Osteocyte (in vitro differentiated cells): ENCODE measurements at places on chromosomes 5 and 9. TPM values are rescaled to one million over a fixed set of nuclear protein-coding genes. Genes with fewer than 3 reads are reported as not detected.

DNA sequence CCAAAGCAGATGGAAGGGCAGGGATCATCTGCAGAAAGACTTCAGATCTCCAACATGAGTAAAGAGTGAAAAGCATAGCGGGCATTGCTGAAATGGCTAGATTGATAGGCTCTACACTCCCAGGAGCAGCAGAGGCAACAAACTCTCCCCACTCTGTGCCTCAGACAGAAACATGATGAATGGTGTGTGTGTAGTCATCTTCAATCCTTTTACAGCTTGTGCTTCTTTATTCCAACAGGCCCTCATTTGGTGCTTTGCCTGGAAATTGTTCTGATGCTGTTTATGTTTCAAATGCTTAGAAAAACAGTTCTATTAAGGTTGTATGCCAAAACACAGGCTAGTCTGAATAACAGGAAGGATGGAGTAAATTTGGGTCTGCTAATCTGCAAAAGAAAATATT is 176.2 kb downstream of the DMRTA1 start:
- DNase-seq = no peak

BHMT gene
- total RNA-seq = not detected in 2 replicates

- DNase-seq = no peak
Observed at GRCh38 chr9:84027201-84027600, 46.6 kb downstream of the RMI1 start.

DNA sequence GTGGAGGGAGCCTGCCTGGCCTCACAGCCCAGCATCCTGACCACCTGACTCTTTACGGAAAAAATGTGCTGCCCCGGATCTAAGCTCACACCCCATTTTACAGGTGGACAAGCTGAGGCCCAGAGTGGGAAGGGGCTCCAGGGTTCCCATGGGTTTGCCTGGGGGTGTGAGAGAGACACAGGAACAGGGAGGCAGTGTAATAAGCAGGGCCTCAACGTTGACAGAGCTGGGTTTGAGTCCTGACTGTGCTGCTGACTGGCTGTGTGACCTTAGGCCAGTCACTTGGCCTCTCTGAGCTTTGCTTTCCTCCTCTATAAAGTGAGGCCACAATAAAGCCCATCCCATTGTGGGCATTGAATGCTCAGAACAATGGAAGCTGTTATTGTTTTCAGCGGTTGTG is 73.7 kb downstream of the HMCN2 start:
- DNase-seq = no peak

GRCh38 chr5:9288234-9288633 is 257.6 kb downstream of the SEMA5A start:
- no peak for DNase-seq

- DNase-seq = no peak
Observed at GRCh38 chr9:101727612-101728524, 10.6 kb downstream of the GRIN3A start.

DNA sequence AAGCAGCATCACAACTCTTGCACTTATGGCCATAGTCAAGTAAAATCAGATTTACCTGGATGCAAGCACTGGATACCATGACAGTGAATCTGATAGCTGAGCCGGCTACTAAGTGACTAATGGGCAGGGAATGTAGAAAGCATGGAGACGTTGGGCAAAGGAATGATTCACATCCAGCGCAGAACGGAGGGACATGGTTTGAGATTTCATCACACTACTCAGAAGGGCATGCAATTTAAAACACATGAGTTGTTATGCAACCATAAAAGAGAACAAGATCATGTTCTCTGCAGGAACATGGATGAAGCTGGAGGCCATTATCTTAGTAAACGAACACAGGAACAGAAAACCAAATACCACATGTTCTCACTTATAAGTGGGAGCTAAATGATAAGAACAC is 169.1 kb upstream of the PIK3R1 start:
- no peak for DNase-seq

GRCh38 chr9:108394726-108395125 is 461.1 kb downstream of the ACTL7B start:
- DNase-seq = no peak
